NCI-H226 (cell line): ENCODE measurements at places on chromosomes 12 and 14.

DNA sequence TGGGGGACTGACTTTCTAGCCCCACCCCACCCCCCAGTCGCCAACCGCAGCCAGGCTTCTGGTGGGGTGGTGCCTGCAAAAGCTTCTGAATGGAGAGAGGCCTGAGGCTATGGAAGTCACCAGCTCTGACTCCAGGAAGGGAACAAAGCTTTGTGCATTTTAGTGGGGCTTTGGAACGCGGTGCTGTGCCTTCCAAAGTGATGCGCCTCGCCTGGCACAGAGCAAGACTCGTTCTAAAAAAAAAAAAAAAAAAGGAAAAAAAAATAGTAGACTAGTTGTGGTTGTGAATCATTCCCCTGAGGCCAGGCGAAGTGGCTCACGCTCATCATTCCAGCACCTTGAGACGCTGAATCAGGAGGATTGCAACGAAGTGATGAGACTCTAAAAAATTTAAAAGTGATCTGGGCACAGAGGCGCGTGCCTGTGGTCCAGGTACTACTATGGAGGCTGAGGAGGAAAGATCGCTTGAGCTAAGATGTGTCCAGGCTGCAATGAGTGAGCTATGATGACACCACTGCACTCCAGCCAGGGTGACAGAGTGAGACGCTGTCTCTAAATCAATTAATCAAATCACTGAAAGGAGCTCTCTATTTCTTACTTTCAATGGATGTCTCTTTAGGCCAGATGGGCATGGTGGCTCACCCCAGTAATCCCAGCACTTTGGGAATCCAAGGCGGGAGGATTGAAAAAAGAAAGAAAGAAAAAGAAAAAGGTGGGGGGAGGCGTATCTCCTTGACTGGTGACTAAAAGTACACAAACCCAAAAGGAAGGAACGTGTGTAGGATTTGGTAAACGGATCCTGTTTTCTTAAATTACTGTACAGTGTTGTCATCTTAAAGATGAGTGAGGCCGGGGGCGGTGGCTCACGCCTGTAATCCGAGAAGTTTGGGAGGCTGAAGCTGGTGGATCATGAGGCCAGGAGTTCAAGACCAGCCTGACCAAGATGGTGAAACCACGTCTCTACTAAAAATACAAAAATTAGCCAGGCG is 259.6 kb upstream of the ALG10B start:
- DNase-seq, result peak; percentile 37

DNA sequence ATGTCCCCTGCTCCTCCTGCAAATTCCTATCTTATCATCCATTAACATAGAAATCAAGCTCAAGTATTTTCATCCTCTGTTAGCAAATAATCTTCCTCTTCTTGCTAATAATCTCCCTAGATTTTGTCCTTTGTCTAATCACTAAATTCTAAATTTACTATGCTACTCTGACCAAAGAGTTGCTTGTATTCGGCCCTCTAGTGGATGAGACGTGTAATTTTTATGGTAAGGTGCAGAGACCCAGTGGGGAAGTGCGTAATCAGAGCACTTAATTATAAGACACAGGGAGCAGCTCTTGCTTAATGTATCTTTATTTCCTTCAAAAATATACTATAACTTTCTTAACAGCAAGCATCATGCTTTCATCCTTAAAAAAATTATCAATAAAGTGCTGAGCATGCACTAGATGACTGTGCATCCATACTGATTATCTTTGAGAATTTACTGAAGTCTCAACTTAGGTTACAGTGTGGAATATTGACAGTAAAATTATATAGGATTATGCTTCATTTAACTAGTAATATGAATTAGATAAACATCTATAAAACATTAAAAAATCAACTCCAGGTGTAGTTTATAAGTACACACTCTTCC is 212.6 kb downstream of the SLC16A7 start:
- DNase-seq, result peak; percentile 13

GRCh38 chr14:64209444-64210131 is 84.6 kb downstream of the ESR2 start:
- DNase-seq, result no peak

DNA sequence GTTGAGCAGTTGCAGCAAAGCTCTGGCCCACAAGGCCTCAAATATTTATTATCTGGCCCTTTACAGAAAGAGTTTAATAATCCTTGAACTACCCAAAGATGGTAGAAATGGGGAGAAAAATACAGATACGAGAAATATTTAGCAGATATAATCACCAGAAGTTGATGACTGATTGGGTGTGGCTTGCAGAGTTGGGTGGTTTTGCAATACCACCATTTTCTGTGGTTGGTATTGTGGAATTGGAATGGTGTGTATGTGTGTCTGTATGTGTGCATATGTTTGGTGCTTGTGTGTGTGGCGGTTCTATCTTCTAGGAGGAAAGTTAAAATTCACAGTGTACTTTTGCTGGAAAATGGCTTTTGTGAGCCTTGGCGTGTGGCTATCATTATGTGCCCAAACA is 85.4 kb upstream of the MANSC4 start:
- peak; percentile 73 for DNase-seq

DNA sequence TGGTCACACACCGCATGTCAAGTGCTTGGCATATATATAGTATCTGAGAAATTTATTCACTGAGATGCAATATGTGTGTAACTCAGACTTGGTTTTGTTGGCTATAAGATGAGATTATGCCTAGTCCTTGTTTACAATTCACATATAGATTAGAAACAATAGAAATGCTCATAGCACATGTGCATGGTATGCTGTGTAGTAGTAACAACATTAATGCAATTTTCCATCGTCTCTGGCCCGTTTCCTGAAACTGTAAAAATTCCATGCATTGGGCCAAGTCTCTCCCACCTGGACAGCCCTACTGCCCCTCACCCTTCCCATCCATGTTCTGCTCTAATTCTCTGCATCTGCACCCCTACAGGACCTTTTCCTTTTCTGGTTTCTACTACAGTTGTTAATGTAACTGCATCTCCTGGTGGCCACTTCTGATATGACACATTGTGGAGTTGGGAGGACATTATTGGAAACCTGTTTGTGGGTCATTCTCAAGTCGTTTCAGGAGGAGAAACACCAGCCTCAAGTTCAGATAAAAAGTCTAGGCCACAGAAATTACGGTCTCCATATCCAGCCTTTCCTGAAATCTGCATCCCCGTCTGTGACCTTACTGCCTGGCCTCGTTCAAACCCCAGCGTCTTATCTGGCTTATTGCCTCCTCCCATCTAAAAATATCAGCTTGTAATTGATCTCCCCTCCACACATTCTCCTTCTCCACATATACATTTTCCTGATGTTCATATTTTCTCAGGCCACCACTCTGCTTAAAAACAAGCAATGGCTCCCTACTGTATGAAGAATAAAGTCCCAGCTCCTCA is 37.5 kb downstream of the EMP1 start:
- peak; percentile 53 for DNase-seq

DNA sequence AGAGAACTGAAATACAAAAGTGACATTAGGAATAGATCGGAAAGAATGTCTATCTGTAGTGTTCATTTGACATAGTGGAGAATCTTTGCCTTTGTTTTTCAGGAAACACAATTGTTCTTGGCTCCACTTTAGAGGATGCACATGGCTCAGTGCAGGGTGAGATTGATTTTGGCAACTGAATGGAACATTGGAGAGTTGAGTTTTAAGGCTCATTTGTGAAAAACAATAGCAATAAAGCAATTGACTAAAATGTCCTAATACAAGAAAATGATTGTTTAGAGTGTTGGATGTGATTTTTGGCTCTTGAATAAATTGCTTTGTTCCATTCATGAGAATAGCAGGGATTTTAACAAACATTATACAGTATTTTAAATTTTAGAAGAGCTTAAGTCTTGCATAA is 116.4 kb downstream of the SLC38A1 start:
- DNase-seq, result no peak

- peak; percentile 81 for DNase-seq
Measured at GRCh38 chr14:79708426-79709388, 502.6 kb downstream of the DIO2 start.
